Stimulated activated CD8-positive, alpha-beta memory T cell treated with anti-CD3 and anti-CD28 coated beads, Interleukin-7, amount 100 ng/mL, for 24 hours (primary cell): ENCODE measurements at places on chromosomes 16 and 17.

DNA sequence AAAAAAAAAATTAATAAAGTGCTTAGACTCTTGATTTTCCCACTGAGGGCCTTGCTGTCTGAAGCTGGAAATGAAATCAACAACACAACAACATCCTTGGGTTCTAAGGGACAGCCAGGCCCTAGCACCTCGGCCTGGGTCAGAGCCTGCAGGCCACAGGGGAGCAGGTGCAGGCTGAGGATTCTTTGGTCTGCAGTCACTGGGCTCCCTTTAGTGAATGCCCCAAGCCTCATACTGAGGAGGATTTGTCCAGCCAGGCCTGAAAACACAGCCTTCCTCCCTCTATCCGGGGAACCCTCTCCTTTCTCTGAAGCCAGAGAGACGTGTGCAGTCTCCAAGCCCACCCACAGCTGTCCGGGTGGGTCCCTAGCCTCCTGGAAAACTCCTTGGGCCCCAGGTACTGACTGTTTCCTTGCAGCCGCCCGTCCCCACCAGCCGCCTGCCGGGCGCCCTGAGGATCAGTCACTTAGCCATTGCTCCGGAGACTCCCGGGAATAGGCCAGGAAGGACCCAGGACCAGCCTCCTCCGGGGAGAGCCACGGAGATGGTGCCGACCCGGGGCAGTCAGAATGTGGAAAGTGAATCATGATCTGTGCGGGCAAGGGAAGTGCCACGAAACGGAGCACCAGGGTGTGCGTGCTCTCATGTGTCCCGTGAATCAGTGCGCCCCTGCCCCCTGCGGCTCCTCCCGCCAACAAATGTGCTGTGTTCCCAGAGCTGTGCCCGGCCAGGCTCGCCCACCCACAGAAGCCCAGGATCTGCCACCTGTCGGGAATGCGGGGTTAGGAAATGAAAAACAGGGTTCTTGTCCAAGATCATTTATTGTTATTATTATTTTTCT, 91.0 kb downstream of the RTN4RL1 start:
- no peak for DNase-seq

GRCh38 chr17:80029258-80029974, 6.3 kb downstream of the TBC1D16 start:
- no peak for DNase-seq

DNA sequence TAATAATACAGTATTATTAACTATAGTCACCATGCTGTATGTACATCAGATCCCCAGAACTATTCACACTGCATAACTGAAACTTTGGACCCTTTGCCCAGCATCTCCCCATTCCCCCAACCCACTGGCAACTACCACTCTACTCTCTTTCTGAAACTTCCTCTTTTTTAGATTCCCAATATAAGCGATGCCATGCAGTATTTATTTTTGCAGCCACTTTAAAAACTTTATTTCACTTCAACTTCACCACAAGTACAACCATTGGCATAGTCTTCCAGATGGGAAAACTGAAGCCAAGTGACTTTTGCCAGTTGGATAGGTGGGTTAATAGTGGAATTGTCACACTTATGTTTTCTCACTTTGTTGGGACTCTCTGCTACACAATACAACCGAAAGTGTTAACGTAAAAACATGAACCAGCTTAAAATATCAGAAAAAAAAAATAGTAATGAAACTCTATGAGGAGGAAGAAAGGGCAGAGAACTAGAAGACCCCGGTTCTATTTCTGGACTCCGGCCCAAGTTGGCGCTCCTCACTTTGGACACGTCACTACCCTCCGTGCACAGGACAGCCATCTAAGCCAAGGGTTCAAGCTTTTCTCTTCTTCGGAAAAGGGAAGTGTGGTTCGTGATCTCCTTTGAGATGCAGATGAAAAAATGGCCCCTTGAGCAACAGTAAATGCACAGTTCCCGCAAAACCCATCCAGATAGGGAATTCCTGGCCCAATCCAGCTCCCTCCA, 743 bp downstream of the SHCBP1 start:
- DNase-seq = no peak

DNA sequence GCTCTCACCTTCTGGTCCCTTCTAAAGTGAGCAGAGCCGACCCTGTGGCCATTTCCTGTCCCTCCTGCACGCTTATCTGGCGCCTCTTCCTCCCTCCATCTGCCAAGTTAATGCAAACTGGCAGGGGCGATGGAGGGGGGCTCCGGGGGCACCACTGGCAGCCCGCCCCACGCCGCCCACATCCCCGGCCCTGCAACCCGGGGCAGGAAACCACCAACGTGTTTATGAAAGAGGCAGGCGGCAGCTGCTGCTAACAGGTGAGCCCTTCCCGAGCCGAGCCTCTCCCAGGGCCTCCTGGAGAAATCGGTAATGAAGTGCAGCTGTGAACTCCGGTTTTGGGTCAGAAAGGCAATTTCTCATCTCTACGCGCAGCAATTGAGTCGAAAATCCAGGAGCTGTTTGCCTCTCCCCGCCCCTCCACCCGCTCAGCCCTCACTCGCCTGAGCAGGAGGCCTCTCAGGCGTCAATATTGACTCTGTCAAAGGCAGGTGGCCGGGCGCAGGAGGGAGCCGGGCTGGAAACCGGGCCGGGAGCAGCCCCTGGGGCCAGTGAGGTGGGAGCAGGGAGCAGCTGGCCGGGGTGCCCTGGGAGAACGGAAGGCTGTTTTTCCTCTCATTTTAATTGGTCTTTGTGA, 164.4 kb upstream of the GSE1 start:
- DNase-seq = no peak

DNA sequence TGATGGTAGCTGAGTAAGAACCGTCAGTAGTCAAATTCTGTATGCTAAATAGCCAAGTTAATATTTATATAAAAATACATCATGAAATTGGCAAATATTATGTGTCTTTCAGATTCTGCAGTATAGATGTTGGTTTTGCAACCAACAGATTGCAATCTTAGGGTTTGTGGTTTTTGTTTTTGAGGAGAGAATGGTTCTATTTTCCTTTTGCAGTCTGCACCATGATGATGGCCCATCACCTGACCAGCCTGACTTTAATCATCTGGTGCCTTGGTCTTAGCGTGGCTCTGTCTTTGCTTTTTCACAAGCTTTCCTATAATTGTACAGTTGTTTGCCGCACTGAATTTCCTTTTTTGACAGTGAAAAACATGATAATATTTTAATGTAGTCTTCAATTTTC, 50.7 kb downstream of the NUP93 start:
- DNase-seq = no peak

- no peak for DNase-seq
Measured at GRCh38 chr17:75809631-75810111, 25.1 kb downstream of the UNK start.

- no peak for DNase-seq
Measured at GRCh38 chr17:71799657-71800056, 321.2 kb upstream of the SOX9 start.

GRCh38 chr17:51257150-51258081, 2.4 kb downstream of the MBTD1 start:
- DNase-seq = no peak

GRCh38 chr16:54937671-54938211, 7.1 kb downstream of the IRX5 start:
- DNase-seq = no peak

GRCh38 chr17:79960788-79961522, 74.7 kb downstream of the TBC1D16 start:
- no peak for DNase-seq

DNA sequence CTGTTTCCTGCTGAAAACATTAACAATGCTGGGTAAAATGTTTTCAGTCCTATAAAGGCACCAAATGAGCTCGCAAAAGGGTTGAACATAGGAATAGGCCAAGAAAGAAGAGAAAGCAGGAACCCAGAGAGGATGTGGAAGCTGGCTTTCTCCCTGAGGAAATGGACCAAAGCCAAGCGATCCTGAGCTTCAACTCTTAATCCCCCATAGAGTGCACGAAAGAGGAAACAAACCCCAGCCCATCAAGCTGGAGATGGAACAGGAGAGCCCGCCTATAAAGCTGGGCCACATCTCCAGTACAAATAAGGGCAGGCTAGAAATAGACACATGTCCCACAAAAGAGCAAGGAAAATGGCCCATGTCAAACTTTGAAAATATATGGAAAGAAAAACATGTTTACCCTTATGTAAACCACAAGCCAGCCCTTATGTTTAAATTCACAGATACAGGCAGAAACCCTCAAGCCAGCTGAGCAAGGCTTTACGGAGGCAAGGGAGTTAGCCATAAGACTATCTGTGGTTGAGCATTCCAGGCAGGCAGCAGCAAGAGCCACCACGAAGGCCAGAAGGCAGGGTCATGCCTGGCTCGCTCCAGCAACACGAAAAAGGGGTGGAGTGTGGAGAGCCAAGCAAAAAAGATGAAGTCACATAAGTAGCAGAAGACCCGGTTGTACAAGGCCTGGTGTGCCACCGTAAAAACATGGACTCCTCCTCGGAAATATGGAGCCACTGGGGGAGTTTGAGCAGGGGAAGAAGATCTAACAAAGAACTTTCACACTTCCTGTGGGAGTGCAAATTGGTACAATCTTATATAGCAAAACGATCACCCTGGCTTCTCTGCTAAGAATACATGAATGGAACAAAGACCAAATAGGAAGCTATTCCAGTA, 27.8 kb downstream of the COPRS start:
- no peak for DNase-seq

- DNase-seq = no peak
Measured at GRCh38 chr17:45361451-45361850, 44.6 kb upstream of the MAP3K14 start.

DNA sequence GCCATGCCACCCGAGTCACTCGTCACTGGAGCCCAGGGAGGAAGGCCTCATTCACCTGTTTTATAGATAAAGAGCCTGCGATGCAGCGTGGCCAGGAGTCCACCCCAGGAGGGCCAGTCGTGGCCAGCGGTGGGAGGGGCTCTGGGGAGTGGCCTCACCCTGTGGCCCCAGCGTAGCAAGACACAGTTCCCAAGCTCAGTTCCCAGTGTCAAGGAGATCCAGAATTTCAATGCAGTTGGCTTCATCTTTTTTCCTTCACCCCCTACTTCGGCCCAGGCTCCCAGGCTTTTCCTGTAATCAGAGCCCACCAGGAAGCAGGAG, 84.0 kb downstream of the ABR start:
- DNase-seq = no peak

DNA sequence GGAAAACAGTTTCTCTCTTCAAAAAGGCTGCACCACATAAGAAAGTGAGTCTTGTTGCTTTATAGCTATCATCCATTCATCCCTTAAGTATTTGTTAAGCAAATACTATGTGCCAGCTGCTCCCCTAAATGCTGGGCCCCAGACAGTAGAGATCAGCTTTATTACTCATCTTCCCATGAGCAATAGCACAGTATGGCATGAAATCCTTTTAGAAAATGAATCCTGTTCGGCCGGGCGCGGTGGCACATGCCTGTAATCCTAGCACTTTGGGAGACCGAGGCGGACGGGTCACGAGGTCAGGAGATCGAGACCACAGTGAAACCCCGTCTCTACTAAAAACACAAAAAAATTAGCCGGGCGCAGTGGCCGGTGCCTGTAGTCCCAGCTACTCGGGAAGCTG, 99.5 kb downstream of the MYO1D start:
- DNase-seq = no peak

DNA sequence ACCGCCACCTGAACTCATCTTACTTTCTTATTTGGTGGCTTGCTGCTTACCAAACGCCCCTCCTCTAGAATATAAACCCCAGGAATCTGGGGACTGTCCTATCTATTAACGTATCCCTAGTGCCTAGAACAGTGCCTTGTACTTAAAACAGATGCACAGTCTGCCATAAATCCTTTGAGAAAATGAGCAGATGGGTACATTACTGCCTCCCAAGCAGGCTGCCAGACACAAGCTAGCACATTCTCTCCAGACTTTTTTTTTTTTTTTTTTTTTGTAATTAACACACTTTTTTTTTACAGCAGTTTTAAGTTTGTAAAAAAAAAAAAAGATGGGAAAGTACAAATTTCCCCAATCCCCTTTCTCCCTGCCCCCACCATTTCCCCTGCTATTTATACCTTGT, 57.3 kb upstream of the RPL38 start:
- DNase-seq = no peak

- peak; percentile 41 for DNase-seq
Measured at GRCh38 chr17:35892091-35893035, 12.2 kb upstream of the CCL5 start.

DNA sequence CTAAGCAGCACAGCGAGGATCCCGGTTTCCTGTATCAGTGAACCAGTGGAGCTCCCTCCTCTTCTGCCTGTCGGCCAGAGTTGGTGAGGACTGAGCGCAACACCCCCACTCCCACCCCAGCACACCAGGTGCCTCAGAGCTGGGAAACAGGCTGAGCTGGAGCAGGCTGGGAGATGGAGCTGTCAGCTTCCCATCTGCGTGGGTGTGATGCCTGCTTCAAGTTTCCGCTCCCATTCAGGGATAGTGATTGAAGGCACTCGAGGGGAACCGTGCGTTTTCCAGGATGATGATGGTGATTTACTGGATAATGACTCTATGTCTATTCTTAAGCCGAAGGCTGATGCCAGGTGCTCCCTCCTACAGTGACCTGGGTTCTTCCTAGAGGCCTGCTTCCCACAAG, 144.5 kb downstream of the TMEM132E start:
- no peak for DNase-seq

DNA sequence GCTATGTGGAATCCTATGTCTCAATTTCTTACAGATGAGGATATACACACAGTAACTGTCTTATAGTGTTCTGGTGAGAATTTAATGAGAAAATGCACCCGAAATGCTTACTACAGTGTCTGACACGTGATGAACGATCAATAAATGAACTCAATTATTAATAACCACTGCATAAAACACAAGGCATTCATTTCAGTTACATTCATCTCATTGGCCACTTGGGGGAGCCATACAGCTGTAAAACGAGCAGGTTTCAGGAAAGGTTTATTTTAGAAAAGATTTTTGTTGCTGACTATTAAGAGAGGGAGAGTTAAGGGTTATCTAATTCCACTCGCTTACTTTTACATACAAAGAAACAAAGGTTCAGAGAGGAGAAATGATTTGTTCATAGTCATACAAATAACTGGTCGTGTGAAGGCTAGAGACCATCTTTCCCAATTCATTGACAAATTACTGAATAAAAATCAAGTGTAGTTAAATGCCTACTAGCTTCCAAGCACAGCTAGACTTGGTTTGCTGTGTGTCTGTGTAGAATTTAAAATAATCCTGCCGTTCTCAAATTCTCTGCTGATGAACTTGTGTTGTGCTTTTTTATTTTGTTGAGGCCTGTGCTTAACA, 160.1 kb downstream of the MAP2K4 start:
- DNase-seq = no peak

GRCh38 chr16:55905651-55906050, 30.5 kb upstream of the CES5A start:
- no peak for DNase-seq

DNA sequence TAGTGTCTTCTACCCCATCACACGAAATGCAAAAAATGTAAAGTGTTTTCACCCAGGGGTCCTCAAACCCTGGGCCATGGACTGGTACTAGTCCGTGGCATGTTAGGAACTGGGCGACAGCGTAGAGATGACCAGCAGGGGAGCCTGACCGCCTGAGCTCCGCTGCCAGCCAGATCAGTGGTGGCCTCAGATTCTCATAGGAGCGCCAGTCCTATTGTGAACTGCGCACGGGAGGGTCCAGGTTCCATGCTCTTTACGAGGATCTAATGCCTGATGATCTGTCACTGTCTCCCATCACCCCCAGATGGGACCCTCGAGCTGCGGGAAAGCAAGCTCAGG, 4.5 kb downstream of the SCARF1 start:
- no peak for DNase-seq

GRCh38 chr16:52411011-52411410, 135.9 kb downstream of the TOX3 start:
- DNase-seq = no peak
